Stimulated activated CD4-positive, alpha-beta T cell treated with anti-CD3 and anti-CD28 coated beads, Interleukin-4, amount 100 ng/mL, for 4 hours (primary cell): ENCODE measurements at places on chromosomes 4 and X.

DNA sequence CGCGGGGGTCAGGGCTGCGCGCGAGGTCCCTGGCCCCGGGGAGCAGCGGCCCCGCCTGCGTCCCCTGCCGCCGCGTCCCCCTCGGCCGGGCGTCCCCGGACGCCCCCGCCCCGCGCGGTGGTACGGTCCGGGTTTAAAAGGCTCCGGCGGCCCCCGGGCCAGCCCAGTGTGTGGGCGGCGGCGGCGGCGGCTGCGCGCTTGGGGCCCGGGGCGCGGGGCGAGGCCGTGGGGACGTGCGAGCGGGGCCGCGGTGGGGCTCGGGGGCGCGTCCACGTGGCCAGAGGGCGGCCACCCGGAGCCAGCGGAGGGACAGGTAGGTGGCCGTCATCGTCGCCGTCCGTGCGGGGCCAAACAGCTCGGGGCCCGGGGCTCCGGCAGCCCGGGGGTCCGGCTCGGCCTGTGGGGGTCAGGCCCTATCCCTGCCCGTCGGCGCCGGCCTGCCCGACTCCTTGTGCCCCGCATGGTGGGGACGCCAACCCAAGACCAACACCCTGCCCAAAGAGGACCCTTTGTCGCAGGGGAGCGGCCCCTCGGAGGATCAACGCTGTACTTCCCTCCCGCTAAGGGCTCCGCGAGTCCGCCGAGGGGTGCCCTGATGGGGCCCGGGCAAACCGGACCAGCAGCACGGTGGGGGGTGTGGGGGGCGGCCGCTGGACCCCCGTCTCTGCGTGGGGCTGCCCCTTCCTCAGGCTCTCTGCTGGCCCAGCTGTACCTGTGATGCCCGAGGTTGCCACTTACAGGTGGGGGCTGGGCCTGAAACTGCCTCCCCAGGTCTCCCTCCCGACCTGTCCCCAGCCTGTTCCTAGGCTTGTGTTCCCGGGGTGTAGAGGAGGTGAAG lies at the start of gene PLXNA3:
TSS of gene PLXNA3 (plus strand) at position 166 of the 838 bp plus-strand sequence. CDS start 1,903 bp downstream, outside the sequence.
- peak; percentile 46 for DNase-seq

DNA sequence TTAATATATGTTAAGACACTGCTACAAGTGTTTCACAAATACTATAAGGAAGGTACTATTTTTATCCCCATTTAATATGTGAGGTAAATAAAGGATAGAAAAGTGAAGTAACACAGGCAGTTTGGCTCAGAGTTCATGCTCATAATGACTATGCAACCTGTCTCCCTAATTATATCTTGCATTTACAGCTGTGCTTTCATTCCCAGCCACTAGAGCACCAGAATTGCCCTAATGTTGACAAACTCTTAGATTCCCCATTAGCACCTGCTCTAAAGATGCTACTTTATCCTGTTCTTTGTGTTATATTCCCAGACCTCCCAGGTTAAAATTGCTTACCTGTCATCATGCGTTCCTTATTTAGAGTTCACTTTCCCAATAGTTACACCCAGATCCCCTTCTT lies 833.6 kb downstream of the CCSER1 start:
- DNase-seq: no peak

DNA sequence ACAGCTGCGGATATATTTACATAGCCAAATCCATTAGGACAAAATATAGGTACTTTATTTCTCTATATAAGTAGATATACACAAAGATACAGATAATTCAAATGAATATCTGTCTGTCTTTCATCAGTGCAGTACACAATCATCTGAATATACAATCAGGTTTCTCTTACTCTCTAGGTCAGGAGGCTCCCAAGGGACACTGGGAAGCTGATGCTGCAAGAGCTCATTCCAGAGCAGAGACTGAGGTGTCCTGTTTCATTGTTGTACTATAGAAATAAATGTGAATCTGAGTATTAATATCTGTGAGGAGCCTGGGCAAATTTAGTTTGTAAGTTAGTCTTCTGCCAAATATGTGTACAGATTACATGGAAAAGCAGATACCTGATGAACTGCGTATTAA lies 4.2 kb downstream of the TLL1 start:
- no peak for DNase-seq

DNA sequence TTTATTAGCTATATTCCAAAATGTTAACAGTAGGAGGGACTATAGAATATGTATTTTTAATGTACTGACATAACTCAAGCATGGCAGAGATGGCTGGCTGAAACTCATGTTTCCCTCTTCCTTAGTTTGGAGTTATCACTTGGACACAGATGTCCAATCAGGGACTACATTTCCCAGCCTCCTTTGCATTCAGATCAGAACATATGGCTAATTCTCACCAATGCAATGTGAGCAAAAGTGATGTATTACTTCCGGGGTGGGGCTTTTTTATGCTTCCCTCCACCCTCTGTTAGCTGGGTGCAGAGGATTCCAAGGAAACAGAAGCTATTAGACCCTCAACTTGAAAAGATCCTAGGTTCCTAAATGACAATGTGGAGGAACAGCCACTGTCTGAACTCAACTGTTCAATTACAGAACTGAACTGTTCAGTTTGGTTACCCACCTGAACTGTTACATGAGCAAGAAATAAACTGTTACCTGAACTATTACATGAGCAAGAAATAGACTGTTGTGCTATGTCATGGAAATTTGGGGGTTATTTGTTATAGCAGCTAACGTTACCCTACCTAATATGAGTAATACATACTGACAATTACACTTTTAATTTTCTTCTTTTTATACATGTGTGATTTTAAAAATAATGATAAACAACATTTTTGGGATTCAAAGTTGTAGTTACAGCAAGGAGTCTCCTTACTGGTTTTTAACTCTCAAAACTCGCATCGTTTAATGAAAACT lies 29.6 kb upstream of the ERVMER34-1 start:
- no peak for DNase-seq

- DNase-seq: no peak
Measured at GRCh38 chr4:7394681-7395451, 39.9 kb downstream of the PSAPL1 start.

- no peak for DNase-seq
Measured at GRCh38 chrX:79336869-79337815, 30.0 kb downstream of the ITM2A start.

GRCh38 chr4:132691668-132692067 lies 457.4 kb upstream of the PCDH10 start:
- DNase-seq: no peak

GRCh38 chrX:81378560-81378959 lies 176.7 kb downstream of the SH3BGRL start:
- no peak for DNase-seq

GRCh38 chrX:137194164-137194563 lies 160.4 kb upstream of the GPR101 start:
- peak; percentile 1 for DNase-seq

DNA sequence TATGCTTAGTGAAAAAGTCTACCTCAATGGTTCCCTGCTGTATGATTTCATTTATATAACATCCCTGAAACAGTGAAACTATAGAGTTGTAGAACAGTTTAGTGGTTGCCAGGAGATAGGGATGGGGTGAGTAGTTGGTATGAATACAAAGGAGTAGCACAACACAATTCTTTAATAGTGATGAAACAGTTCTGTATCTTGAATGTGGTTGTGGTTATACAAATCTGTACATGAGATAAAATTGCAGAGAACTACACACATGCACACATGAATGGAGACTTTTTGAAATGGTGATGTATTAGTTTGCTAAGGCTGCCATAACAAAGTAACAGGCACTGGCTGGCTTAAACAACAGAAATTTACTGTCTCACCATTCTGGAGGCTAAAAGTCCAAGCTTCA lies 677.1 kb downstream of the ADGRL3 start:
- no peak for DNase-seq

GRCh38 chr4:2515830-2516550 lies 20.5 kb upstream of the FAM193A start:
- DNase-seq: no peak

DNA sequence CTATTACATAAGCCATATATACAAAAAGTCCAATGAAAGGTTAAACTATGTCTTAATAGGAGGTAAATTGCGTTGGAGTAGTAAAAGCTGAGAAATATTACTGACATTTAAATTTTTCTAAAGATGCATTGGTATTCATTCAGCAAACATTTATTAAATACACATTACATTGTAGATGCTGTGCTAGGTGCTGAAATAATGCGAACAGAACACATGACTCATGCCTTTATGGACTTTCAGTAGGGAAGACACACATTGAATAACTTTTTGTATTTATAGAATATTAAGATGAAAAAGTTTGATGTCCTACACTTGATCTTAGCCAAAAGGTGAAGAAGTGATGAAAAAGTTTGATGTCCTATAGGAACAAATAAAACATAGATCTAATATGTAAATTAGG lies 871.1 kb upstream of the SLIT2 start:
- no peak for DNase-seq

DNA sequence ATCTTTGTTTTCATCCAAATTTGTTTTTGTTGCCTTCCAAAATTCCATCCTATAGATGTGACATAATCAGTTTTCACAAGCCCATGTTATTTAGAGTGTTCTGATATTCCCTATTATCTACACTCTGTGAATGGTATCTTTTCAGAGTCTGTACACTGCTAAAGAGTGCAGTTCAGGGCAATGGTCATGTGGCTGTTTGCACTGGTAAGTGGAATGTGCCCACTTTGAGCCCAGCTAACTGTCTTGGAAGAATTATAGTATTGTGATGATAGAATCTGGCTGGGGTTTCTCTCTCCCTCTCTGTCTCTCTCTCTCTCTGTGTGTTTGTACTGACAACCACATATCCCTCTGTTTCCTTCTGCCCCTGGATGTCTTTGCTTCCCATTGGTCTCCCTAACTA lies 37.4 kb upstream of the BEX4 start:
- DNase-seq: no peak

- no peak for DNase-seq
Measured at GRCh38 chr4:76028350-76028765, 5.1 kb upstream of the CXCL10 start.

DNA sequence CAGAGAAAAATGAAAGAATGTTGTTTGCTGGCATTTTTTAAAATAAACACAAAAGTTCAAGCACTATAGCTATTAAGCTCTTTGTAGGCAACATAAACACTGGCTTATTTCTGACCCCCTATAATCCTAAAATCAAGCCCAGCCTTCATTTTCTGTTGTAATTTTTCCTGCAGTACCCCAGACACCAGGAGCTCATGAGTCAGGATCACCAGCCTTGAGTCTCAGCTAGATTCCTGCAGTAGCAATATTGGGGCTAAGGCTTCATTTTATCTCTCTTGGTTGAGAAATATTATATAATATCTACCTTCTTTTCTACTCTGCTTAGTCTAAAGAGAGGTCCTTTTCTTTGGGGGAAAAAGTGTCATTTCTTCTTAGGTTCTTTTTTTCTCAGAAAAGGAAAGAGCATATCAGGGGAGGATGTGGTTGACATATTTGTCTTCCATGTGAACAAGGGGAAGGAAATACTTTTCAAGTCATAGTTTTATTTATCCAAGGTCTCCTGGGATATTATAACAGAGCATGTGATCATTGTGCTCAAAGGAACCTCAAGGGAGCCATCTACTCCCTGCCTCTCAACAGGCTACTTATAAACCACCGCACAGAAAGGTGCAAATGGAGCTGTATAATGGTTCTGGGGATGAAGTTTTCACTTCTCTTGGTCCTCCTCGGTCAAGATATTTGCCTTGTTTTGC lies 678.3 kb upstream of the NR3C2 start:
- DNase-seq: no peak

- no peak for DNase-seq
Measured at GRCh38 chrX:53262918-53263394, 18.4 kb downstream of the IQSEC2 start.

GRCh38 chrX:153365670-153366069 lies 31.7 kb downstream of the ZNF275 start:
- DNase-seq: no peak

DNA sequence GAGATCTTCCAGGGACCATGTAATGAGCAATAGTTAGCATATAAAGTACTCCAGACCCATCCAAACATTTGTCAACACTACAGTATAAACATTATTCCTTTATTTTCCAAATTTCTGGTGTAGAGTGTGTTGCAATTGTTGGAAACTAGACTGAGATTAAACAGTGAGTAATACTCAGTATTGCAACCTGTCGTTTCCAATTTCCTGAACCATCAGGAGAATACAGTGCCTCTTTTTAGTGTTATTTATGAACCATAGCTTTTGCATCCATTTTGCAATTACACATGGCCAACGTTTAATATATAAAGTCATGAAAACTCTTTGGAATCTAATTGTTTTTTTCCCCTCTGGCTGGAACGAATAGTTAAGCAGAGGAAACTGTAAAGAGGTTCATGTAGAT lies 58.3 kb upstream of the DHRSX start:
- DNase-seq: no peak

DNA sequence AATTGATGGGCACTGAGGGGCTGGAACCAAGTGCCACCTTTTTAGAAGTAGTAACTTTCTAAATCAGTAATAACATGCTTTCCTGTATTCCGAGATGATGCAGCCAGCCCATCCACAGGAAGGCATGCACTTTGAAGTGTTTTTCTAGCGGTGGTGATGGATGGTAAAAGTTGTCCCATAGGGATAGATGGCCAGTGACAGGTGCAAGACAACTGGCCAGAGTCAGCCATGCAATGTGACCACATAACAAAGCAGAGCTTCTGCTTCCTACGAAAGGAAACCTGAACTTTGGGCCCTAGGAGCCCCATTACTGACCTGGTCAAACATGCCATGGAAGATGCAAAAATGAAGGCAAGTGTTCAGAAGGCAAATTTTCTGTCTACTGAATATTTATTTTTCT lies 72.3 kb downstream of the NR3C2 start:
- DNase-seq: no peak

DNA sequence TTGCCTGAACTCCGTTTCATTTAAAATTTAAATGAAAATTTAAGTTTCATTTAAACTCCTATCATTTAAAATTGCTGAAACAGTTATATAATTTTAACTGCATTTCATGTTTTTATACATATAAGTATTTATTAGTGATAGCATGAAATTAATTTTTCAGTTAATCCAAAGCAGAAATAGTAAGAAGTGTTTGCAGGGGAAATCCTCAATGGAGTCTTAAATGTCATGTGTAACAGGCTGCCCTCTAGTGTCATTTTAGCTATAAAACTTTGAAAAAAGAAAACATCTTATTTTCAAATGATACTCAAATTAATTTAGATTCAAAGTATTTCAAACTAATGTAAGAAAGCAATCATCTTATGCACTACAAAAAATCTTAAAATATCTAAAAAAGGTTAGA lies 27.2 kb downstream of the TAPT1 start:
- no peak for DNase-seq

- no peak for DNase-seq
Measured at GRCh38 chr4:113811359-113811758, 49.8 kb upstream of the CAMK2D start.

DNA sequence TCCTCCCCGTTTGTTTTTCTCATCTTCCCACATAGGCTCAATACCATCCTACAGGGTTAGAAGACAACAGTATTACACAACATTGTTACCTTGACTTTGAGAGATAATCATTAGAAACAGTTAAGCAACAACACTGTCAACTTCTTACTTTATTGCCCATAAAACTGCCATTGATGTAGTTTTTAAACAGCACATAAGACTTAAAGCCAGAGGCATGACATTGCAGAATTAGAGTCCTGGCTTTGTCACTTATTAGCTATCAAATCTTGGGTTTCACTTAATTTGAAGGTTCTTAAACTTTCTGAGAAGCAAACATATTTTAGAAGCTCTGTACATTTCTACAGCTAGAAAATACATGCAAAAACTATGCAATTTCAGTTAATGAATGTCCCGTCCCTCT lies 41.8 kb downstream of the EIF4E start:
- no peak for DNase-seq

- DNase-seq: no peak
Measured at GRCh38 chr4:122503214-122503613, 46.7 kb upstream of the IL2 start.
